ENCODE measurements at places on chromosomes 3 and 15.

- no peak for DNase-seq
These were observed 237.7 kb upstream of the LYSMD4 start for GRCh38 chr15:99970891-99971430.

GRCh38 chr15:62896969-62897486 is 145.5 kb upstream of the TPM1 start:
- no peak for DNase-seq

DNA sequence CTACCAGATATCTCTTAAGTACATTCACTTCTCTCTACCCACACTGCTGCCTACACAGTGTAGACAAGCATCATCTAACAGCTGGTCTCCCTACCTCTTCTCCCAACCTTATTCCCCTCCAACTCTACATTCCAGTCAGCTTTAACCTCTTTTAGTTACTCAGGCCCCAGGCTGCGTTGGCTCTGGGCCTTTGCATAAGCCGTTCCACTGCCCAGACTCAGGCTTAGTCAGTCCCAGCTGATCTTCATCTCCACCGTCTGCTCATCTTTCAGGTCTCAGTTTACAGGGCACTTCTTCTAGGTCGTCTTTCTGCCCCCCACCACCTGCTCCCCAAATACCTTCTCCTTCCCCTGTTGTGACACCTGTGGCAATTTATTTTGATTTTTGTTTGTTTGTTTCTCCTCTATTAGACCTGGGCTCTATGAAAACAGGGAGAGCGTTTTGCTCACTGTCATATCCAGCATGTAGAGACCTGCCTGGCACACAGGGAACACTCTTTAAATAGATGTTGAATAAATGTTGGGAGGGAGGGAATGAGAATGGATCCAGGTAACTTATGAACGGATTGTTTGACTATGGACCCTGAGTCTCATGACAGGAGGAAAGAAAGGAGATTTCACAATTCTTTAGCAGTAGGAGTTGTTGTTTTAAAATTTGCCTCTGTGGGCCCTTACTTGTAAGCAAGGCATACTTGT is 11.1 kb downstream of the SLC27A2 start:
- no peak for DNase-seq

GRCh38 chr3:8734137-8734878 is 706 bp downstream of the CAV3 start:
- no peak for DNase-seq

DNA sequence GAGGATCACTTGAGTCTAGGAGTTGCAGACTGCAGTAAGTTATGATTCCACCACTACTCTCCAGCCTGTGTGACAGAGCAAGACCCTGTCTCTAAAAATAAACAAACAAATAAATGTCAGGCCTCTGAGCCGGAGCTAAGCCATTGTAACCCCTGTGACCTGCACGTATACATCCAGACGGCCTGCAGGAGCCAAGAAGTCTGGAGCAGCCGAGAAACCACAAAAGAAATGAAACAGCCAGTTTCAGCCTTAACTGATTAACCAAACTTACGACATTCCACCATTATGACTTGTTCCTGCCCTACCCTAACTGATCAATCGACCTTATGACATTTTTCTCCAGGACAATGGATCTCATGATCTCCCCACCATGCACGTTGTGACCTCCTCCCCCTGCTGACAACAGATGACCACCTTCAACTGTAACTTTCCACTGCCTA is 32.5 kb upstream of the ZKSCAN7 start:
- no peak for DNase-seq

GRCh38 chr3:10700821-10701220 is 115.2 kb upstream of the SLC6A11 start:
- DNase-seq = no peak

DNA sequence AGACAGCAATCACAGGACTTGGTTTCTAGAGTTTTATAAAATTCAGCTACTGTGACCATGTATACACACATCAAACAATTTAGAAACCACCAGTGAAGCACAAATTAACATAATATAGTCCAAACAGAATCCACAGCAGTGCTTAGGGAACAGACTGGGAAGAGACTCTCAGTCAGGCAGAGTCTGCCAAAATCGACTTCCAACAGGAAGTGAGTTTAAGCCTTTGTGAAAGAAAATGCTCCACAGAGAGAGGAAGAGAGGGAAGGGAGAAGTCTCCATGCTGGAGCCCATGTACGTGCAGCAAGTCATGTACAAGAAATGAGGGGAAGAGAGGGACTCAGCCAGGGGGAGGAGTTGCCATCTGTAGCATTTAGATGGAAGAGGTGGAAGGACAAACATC is 172.6 kb downstream of the IL5RA start:
- no peak for DNase-seq

GRCh38 chr3:123088387-123088786 is 21.6 kb downstream of the PDIA5 start:
- no peak for DNase-seq

DNA sequence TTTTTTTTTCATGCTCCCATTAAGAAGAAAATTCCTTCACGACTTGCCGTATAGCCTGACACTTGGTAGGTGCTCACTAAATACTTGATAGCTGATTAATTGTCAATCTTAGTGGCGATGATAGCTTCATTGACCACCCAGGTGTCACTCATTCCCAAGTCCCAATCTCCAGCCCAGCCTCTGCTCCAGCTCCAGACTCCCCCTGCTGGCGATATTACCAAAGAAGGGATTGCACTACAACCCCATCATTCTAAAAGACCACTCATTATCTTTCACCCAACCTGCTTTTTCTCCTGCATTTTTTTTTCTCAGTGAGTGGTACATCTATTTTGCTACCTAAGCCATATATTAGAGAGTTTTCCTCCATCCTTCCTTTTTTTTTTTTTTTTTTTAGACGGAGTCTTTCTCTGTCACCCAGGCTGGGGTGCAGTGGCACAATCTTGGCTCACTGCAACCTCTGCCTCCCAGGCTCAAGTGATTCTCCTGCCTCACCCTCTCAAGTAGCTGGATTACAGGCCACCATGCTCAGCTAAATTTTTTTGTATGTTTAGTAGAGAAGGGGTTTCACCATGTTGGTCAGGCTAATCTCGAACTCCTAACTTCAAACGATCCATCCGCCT is 19.5 kb upstream of the COMMD2 start:
- peak; percentile 54 for DNase-seq

DNA sequence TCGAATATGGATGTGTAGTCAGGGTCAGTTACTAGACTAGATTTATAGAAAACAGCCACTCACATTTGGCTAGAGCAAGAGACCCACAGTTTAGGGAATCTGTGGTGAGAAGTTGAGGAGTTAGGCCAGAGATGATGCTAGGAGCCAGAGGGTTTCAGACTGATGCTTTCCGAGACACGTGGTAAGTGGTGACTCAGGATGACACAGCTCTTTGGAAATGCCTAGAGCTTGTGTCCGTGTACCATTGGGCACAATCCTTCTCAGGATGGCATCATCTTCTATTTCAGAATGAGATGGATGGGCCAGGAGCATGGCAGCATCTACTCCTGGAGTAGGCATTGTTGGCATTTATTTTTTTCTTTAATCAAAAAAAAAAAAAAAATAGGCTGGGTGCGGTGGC is 28.5 kb downstream of the PTPRG start:
- no peak for DNase-seq

GRCh38 chr3:58013973-58014649 is 5.9 kb downstream of the FLNB start:
- DNase-seq = no peak

- no peak for DNase-seq
These were observed 31.9 kb downstream of the TNK2 start for GRCh38 chr3:195876297-195877064.

DNA sequence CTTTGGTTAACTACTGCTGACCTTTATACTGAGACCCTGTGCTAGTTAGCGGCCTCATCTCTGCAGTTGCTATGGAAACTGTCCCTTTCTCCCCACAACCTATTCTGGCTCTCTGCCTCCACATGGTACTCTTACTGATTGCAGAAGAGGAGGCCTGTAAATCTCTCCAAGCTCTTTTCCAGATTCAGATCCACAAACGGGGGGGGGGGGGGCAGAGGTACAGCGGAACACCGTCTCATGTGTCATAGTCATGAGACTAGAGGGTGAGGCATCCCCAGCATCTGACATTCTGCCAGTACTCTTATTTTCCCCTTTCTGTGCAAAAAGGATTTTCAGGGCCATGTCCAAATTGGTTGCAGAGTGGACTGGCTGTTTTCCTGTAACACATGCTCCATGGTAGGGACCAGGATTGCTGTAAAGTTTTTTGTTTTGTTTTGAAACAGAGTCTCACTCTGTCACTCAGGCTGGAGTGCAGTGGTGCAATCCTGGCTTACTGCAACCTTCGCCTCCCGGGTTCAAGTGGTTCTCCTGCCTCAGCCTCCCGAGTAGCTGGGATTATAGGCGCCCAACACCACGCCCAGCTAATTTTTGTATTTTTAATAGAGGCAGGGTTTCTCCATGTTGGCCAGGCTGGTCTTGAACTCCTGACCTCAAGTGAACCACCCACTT is 8.3 kb upstream of the MAP1A start:
- peak; percentile 54 for DNase-seq

GRCh38 chr3:151200586-151200985 is 2.4 kb downstream of the GPR171 start:
- DNase-seq = no peak

- no peak for DNase-seq
These were observed 65.9 kb upstream of the PLXND1 start for GRCh38 chr3:129672412-129672811.

DNA sequence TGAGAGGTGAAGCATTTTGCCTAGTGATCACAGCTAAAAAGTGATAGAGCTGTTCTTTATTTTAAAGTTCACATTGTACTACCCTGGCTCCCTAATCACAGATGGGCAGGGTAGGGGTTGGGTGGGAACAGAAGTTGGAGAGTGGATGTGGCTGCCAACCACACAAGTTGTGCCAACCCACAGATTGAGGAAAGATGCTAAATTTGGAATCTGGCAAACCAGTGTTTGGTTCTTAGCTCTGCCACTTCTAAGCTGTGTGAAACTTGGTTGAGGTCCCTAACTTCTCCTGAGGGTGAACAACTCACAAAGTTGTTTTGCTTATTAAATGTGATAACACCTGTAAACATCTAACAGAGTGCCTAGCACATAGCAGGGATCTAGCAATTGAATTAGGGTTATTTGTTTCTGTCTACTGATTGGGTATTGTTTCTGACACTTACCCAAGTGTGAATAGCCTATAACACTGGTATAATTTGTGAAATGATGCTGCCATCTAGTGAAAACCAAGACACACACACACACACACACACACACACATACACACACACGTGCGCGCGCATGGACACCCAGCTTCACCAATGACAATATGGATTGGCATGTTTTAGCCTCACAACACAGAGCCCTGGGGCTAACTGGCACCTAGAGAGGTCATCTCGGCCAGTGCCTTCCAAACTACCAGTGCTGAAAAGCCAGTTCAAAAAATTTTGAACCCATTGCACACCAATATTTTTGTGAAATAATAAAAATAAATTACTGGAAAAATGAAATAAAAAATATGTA is 25.3 kb downstream of the ADGRG7 start:
- peak; percentile 6 for DNase-seq

DNA sequence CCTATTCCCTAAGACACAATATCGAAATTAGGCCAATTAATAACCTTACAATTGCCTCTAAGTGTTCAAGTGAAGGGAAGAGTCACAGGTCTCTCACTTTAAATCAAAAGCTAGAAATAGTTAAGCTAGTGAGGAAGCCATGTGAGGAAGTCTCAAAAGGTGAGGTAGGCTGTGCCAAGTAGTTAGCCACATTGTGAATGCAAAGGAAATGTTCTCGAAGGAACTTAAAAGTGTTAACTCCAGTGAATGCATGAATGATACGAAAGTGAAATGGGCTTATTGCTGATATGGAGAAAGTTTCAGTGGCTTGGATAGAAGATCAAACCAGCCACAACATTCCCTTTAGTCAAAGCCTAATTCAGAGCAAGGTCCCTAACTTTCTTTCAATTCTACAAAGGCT is 59.1 kb downstream of the KLF13 start:
- no peak for DNase-seq

DNA sequence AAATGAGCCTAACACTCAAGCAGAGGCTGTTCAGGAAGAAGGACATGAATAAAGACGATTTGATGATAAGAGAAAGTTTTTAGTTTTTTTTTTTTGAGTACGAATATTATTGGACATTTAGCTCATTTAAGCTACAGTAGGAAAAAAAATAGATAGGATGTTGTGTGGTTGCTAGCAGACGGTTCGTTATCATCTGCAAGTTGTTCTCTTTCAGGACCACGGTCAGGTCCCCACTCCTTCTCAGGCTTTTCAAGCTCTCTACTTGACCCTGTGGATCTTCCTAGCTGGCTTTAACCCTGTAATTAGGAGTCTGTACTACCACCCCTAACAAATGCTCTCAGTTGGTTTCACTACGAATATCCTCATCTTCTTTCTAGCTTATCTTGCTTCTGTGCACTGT is 1.1 kb downstream of the KCNH8 start:
- peak; percentile 39 for DNase-seq

GRCh38 chr15:53884441-53884840 is 93.8 kb upstream of the UNC13C start:
- DNase-seq = no peak

- DNase-seq = no peak
These were observed 37.8 kb upstream of the GOLGA6L2 start for GRCh38 chr15:23484870-23485269.

GRCh38 chr3:127072221-127072771 is 89.4 kb downstream of the PLXNA1 start:
- DNase-seq = no peak

GRCh38 chr15:93359425-93360131 is 270.6 kb upstream of the RGMA start:
- no peak for DNase-seq

- DNase-seq = peak; percentile 29
These were observed 2.6 kb downstream of the DPH3 start for GRCh38 chr3:16262174-16262573.

- DNase-seq = no peak
These were observed 137.9 kb downstream of the KCNAB1 start for GRCh38 chr3:156258301-156258700.

DNA sequence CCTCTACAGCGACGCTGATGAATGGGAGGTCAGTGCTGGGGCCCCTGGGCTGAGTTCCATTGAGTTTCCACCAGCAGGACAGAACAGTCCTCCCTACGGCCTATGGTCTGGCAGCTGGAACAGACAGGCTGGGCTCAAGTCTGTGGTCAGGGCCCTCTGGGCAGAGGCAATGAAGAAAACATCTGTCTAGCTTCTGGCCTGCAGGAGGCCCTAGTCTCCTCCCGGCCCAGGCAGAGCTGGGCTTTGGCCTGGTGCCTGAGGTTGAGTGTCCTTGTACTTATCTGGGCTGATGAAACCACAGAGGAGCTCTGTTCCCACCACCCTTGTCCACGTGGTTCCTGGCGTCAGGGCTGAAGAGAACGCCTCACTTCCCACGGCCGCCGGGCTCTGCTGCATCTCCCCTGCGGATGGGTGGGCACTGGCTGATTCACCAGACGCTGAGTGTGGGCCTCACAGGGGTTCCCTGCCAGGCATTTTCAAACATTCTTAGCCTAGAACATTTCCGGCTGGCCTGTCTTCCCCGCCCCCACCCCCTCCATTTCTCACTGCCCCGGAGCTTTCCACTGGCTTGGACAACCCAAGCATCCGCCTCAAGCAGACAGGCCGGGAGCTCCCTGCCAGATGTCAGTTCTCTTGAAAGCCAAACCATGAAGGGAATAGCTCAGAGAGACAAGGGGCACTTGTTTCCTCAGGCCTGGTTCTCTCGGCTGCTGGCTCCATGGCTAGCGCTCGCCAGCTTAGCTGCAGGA is 20.3 kb downstream of the PPCDC start:
- peak; percentile 94 for DNase-seq

All from suppressor macrophage (primary cell).